ENCODE measurements at places on chromosomes 6 and 20.

DNA sequence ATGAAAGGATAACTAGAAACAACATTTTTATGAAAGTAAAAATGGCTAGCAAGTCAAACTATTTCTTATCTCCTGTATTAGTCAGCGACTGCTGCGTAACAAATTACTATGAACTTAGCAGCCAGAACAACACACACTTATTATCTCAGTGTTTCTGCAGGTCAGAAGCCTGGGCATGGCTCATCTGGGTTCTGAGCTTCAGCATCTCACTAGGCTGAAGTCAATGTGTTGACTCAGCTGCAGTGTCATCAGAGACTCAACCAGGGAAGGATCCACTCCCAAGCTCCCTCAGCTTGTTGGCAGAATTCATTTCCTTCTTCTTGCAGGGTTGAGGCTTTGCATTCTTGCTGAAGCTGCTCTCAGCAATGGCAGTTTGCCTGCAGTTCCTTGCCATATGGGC lies 33.2 kb upstream of the IGF2R start:
- no peak for DNase-seq

GRCh38 chr6:130027948-130028347 lies 9.6 kb downstream of the L3MBTL3 start:
- DNase-seq = no peak

DNA sequence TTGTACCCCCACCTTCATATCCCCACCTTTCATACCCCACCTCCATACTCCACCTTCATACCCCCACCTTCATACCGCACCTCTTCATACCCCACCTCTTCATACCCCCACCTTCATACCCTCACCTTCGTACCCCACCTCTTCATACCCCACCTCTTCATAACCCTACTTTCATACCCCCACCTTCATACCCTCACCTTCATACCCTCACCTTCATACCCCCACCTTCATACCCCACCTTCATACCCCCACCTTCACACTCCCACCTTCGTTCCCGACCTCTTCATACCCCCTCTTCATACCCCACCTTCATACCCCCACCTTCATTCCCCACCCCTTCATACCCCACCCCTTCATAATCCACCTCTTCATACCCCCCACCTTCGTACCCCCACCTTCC lies 92.9 kb upstream of the NAA20 start:
- DNase-seq = no peak

- DNase-seq = no peak
Measured at GRCh38 chr20:55216525-55217242, 741.3 kb downstream of the DOK5 start.

GRCh38 chr20:63846128-63846771 lies 15.0 kb upstream of the ABHD16B start:
- no peak for DNase-seq

- no peak for DNase-seq
Measured at GRCh38 chr6:20631549-20631924, 97.3 kb downstream of the CDKAL1 start.

DNA sequence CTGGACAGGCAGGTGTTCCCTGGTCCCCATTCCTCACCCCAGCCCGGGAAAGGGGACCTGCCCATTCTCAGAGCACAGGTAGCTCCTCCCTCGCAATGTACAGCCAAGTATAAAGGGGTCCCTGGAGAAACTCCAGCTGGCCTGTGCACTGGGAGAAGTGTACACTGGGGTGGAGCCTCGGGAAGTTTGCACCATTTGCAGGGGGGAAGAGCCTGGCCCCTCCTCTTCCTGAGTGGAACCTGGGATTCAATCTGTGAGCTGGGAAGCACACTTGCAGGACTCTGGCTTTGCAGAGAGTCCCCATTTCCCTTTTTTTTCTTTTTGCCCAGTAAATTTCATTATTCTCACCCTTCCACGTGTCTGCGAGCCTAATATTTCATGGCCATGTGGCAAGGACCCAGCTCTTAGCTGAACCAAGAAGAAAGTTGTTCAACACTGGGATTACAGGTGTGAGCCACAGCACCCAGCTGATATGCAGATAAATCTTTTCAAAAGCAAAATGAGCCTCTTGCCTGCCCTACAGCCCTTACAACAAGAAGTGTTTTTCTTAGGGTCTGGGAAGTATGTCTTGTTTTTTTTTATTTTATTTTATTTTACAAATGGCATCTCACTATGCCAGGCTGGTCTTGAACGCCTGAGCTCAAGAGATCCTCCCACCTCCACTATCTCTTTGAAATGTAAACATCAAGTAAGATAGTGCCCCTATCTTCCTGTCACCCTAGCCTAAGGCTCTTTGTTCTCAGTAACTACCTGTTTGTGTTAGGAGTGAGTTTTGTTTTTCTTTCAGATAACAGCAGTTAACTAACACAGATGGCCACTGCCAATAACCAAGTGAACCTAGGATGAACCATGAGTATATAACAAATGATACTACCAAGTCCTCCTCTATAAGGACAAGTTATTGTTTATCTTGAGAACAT lies 9.3 kb upstream of the RNGTT start:
- DNase-seq = no peak

DNA sequence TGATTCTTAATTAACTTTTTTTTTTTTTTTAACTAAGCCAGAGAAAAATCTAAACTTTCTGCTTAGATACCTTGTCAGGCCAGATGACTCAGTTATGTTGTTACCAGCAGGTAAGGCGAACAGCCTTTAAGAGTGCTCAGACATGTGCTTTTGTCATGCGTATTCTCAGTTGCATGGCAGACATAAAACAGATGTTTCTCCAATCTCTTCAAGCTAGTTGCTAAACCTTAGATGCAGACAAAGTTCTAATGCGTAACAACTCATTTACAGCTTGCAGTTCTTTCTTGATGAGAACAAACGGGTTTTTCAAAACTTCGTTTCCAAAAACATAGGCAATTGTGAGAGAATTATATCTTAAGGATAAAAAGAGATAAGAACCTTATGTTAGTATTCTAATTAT lies 49.6 kb upstream of the GFRAL start:
- DNase-seq = no peak

DNA sequence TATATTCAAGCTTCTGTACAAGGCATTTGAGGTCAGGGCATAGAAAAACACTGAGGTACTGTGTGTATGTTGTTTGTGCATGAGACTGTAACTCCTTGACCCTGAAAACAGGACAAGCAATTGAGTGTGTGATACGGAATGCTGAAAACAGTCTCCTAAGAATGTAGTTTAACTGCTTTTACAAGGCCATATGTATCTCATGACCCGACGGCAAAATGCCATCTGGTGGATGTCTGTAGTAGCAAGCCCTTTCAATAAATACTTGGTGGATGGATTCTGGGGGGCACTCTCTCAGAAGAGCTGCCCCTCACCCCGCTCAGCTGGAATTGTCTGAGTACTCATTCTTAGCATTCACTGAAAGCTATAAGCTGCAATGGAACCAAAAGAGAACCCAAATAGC lies 69.3 kb upstream of the EYS start:
- no peak for DNase-seq

GRCh38 chr6:5506597-5506996 lies 245.3 kb downstream of the FARS2 start:
- no peak for DNase-seq
